8988T (cell line): ENCODE measurements at places on chromosomes 16 and 17.

DNA sequence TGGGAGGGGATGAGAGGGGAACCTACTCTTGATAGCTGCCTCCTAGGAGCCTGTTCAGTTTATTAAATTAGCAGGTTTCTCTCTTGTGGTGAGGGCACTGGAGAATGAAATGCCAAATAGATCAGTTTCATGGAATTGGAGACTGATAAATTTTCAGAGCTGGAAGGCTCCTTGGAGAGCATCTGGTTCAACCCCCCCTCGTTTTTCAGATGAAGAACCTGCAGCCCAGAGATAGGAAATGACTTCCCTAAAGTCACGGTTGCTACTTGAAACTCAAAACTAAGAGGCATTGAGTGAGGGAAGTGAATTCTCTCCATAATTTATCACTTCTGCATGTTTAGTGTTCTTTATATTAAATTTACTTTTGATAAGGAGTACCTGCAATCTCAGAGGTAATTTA, 366.0 kb upstream of the CCL2 start:
- no peak for DNase-seq

- DNase-seq = no peak
These were observed 402.4 kb downstream of the ZFHX3 start for GRCh38 chr16:72645538-72645937.

GRCh38 chr17:5464717-5465507, 3.9 kb downstream of the DHX33 start:
- DNase-seq = no peak

GRCh38 chr17:36870720-36870999, 66.6 kb upstream of the LHX1 start:
- DNase-seq = no peak

DNA sequence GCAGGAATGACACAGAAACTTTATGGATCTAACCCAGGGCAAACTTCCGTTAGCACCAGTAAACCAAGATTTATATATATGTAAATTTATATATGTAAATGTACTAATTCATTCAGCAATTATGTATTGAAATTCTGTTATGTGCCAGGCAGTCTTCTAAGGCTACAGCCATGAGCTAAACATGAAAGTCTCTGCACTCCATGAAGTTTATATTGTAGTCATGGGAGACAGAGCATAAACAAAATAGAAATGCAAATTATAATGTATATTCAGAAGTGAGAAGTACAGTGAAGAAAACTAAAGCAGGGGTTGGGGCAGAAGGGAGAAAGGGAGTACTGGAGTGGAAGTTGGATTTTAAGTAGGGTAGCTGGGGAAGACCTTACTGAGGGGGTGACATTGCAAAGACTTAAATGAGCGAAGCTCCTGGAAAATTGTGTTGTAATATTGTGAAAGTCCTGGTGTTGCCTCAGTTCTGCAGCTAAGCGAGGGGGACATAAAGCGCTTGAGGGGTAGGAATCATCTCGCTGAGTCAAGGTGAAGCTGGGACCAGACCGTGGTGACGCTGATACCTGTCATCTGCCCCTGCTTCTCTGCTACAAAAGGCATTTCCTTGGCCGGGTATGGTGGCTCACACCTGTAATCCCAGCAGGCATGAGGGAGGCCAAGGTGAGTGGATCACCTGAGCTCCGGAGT, 64.8 kb downstream of the YPEL2 start:
- no peak for DNase-seq

DNA sequence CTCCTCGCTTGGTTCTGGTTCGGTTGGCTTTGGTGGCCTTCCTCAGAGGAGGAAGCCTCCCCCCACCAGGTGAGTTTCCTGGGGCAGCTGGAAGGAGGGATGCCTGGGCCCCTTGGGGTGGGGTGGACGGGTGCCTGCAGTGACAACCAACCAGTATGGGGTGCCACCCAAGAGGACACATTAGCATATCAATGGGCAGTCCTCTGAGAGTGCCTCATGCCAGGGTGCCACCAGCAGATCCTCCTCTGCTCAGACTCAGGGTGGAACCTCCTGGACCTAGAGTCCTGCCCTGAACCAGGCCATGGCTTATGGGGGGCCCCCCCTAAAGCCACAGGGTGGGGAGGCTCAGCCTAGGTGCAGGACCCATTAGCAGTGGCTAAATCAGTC, 2.7 kb downstream of the PPP1R1B start:
- DNase-seq = no peak

DNA sequence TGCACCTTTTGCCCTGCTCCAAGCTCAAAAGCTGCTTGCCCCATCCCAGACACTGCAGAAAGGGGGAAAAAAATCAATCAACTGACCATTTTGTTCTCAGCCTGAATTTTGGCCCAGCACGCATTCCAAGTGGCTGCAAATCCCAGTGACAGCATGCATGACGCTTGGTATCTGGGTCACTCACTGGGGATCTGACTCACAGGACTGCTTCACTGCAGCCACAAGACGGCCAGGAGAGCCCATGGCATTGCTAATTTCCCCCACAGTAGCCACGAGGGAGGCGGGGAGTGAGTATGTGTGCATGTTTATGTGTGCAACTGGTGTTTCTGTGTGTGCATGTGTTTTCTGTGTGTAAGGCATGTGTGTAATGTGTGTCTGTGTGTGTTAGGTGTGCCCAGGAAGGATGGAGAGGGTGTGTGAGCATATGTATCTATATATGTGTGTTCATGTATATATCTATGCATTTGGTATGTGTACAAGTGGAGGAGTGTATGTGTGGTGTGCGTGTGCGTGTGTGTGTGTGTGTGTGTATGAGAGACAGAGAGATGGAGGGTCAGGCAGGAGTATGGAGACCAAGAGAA, 33.8 kb downstream of the SDK2 start:
- DNase-seq = no peak

- DNase-seq = peak; percentile 2
These were observed 43.2 kb downstream of the CRISPLD2 start for GRCh38 chr16:84862804-84863480.

DNA sequence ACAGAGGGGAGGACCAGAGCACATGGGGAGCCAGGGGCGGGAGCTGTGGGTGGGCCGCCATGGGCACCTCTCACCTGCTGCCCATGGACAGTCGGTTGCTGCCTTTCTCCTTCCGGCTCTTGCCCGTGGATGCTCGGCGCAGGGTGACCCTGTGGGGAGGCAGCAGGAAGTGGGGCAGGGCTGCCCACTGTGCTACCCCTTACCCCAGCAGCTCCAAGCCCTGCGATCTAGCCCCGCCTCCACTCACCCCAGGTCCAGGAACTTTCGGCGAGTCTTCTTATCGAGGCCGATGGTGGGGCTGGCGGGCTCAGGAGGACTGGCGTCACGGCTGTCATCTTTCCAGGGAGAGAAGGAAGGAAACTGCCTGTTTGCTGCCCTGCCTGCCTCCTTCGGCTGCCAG, 14.2 kb downstream of the SAMD14 start:
- no peak for DNase-seq

- no peak for DNase-seq
These were observed 184.4 kb downstream of the MAF start for GRCh38 chr16:79415983-79416640.

- no peak for DNase-seq
These were observed 292.5 kb downstream of the XYLT1 start for GRCh38 chr16:17177959-17178905.

GRCh38 chr16:75413951-75414350, 19.4 kb downstream of the CFDP1 start:
- no peak for DNase-seq

DNA sequence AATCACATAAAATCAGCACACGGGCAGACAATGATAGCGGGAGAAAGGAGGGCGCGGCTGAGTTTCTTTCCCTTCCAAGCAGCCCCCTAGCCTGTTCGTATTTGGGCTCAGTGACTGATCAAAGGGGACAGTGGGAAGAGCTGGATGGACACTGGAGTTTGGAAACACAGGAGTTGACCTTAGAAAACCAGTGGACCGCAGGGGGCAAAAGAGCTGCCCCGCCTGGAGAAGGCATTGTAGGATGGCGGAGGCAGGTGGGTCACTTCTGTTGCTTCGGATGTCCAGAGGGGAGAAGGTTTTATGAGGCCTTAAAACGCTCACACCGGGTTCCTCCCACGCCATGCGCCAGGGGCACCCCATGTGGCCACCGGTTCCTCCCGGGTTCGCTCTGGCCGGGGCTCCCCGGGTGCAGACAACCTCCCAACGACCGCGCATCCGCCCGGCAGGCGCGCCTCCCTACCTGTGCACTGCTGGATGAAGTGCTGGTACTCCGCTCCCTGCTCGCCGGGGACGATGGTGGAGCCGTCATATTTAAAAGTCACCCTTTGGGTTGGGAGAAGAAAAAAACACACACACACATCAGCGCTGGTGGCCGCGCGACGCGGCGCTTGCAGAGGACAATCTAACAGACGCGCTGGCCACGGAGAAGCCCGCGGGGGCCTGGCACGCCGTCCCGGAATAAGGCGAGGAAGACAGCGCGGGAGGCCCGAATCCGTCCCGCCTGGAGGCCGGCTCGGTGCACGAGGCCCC, 662 bp downstream of the COTL1 start:
- DNase-seq = no peak

GRCh38 chr17:8426094-8426720, 9.5 kb upstream of the NDEL1 start:
- DNase-seq = no peak

DNA sequence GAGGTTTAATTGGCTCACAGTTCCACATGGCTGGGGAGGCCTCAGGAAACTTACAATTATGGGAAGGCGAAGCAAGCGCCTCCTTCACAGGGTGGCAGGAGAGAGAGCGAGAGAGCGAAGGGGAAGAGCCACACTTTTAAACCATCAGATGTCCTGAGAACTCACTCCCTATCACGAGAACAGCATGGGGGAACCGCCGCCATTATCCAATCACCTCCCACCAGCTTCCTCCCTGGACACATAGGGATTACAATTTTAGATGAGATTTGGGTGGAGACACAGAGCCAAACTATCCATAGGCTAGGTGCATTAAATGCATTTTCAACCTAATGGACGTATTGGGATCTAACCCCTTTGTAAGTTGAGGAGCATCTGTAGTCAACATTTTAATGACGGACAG, 4.9 kb upstream of the ANKRD40 start:
- DNase-seq = no peak

DNA sequence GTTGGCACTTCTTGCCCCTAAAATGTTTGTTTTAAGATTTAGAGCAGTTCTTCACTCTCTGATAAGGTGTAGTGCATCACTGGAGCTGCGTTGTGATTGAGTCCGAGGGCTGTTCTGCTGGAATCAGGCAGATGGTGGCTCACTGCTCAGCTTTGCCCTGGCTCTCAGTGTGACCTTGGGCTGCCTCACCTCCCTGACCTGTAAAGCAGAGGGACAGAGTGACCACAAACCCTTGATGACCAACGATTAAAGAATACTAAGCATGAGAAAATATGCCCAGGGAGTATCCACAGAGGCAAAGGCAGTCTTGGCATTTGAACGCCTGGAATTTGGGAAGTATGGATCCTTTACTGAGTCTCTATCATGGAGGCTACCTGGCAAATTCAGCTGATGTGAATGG, 18.1 kb downstream of the CMIP start:
- no peak for DNase-seq

GRCh38 chr16:11099672-11100205, 155.4 kb downstream of the CLEC16A start:
- DNase-seq = no peak

GRCh38 chr16:72226136-72226535, 54.2 kb upstream of the PMFBP1 start:
- no peak for DNase-seq

DNA sequence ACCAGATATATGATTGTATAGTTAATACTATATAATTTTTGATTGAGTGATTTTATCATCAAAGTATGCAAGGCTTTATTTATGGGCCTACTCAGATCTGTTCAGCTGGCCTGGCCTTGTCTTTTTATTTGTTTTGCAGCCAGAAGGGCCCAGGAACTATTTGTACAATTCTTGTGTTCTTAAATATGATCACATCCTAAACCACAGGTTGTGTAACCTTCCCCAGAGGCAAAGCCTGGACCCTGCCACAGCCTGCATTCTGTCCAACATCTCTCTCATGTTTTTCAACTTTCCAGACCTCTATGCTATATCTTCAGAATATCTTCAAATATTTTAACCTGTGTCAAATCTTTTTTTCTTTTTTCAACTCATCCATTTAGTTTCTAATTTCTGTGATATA, 410.4 kb upstream of the MON1B start:
- no peak for DNase-seq

DNA sequence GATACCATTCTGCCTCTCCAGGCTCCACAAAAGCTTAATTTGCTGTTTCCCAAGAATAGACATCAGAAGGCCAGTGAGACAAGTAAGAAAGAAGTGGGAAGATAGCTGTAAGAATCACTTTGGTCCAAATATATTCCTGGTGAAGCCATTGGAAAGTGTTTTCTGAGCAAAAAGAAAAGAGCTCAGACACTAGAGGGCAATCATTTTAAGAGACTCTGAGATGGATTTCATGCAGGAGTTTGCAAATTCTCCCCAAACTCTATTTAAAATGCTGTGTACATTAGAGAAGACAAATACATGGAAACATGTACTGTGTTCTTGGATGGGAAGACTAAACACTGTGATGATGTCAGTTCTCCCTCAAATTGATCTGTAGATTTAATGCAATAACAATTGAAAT, 8.0 kb upstream of the SLC6A2 start:
- DNase-seq = no peak

DNA sequence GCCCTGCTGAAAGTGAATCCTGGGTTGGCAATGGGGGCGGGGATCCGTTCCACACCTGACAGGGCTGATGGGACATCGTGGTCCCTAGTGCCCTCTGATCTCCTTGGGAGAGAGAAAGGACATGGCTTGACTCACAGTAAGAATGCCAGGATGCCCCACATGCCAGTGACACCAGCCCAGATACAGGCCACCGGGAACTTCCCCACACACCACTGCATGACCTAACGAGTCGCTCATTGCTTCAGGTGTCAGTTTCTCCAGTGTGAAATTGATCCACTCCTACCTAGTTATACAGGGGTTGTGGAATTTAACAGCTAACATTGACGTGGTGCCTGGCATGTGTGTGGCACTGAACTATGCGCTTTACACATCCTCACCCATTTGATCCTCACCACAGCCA, 7.5 kb downstream of the CD300LG start:
- DNase-seq = no peak

DNA sequence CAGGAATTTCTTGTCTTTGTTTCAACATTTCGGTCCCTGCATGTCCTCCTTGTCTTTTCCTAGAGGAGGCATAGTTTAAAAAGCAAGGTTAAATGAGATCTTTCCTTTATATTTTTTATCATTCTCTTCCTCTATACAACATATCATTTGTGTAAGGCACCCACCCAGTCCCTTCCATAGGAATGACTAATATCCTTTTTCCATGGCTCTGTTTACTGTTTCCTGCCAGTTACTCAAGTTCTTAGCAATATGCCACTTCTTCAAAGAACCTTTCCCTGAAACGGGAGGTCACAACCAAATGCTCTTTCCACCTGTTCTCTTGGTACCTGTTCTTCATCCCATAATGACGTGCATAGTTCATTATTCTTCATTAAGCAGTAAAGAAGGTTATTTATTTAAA, 1237.1 kb upstream of the GOT2 start:
- no peak for DNase-seq

- DNase-seq = no peak
These were observed 17.6 kb downstream of the FBF1 start for GRCh38 chr17:75922963-75923874.

DNA sequence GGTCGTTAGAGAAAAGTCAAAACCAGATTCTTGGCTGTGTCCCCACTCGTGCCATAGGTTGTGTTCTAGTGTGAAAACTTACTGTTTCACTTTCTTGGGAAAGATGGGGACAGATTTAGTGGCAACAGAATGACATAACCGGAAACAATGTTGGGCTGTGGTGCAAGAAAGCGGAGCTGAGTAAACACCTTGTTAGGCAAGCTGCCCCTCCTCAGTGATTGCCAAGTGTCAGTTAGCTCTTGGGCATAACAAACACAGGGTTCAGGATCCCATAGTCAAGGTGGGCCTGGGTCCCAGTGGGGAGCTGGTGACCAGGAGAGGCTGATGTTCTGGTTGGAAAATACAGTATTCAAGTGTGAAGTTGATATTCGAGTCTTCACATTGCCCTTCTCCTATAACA, 15.4 kb downstream of the UBN1 start:
- DNase-seq = no peak
